AG04449 (cell line): ENCODE measurements at places on chromosomes 3 and 15.

- no peak for DNase-seq
Observed at GRCh38 chr15:93762036-93762435, 469.3 kb upstream of the MCTP2 start.

GRCh38 chr3:110910346-110910955 is 161.2 kb upstream of the NECTIN3 start:
- DNase-seq: no peak

DNA sequence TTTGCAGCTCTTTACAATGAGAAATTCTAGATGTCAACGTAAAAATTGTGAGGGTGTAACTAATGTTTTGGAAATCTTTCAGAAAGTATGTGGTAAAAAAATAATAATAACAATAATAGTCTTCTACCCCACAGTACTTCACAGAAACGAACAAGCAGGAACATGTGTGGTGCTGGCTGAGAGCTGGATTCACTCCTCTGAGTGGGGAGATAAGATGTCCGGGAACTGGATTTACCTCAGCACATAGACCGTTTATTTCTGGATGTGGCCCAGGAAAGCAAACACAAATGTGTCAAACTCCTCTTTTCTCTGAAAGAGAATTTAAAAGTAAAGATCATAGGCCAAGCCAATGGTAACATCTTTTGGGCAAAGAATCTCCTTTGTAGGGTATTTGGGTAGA is 103.4 kb downstream of the SLC49A4 start:
- no peak for DNase-seq

- DNase-seq: no peak
Observed at GRCh38 chr15:51335538-51336410, 2.6 kb downstream of the CYP19A1 start.

- DNase-seq: no peak
Observed at GRCh38 chr15:93058128-93058527, 30.9 kb downstream of the RGMA start.

DNA sequence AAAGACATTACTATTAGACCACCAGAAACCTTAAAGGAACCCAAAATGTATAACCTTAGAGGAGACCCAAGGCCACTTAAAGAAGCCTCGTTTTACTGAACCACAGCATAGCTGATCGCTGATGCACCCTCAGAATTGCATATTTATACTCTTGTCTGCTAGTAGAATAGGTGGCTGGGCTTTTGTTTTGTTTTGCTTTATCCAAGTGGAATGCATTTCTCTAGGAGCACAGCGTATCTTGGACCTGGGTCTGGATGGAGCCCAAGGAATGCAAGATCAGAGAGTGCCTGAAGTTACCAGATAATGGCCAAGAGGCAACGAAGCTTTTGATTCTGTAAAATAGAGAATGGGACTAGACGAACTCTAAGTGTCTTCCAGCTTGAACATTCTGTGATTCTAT is 129.2 kb upstream of the COL8A1 start:
- DNase-seq: peak; percentile 59

DNA sequence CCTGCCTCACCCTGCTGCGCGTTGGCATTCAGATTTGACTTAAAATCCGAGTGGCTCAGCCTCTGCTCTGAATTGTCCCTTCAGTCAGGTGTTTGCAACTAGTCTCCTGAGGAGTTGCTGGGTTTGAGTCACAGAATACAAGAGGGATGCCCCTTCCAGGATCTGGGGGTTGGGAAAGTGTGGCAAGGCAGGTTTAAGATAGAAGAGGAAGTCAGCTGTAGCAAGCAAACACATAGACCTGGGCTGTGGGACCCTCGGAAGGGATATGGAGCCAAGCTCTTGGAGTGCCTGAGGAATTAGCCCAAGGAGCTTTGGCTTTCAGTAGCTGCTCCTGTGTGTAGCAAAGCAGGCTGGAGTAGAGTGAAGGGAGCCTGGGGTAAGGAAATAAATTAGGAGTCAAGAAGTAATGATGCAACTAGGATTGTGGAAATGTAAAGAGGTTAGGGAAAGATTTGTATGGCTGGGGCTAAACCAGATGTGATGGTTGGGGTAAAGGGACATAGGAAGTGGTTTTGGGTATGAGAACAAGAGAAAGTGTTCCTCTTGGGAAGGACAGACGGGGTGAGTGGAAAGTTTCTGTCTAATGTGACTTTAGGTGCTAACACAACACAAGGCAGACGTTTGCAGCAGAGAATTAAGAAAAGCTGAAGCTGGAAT is 41.2 kb downstream of the RAB7A start:
- no peak for DNase-seq

GRCh38 chr3:66270288-66270687 is 49.5 kb downstream of the SLC25A26 start:
- no peak for DNase-seq

DNA sequence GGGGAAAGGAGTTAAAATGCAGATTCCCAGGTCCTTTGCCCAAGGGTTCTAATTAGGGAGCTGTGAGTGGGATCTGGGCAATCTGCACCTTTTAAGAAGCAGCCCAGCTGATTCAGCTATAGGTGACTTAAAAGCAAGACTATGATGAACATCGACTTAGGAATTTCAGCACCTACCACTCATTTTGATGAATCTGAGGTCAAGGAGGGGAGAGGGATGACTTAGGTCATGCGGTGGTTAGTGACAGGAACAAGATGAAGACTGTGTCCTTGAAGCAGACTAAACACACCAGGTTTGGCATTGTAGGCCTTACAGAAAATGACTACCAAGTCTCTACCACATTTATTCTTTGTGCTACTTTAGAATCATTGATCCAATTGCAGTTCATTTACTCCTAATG is 196.3 kb downstream of the DTWD1 start:
- DNase-seq: no peak

DNA sequence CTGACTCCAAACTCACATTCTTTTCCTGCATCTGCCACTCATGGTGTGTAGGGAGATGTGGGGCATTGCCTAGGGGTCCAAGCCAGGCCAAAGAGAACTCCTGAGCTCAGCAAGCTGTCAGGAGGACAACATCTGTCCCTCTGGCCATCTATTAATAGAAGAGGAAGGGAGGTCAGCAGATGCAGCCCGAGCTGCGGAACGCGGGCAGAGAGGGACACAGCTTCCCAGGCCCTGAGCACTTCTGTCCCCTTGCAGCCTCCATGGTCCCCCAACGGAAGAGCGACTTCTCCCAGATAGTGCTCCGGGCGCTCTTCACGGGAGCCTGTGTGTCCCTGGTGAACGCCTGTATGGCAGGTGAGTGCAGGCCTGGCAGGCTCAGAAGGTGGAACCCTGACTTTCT is 37.3 kb upstream of the PDE8A start:
- no peak for DNase-seq

DNA sequence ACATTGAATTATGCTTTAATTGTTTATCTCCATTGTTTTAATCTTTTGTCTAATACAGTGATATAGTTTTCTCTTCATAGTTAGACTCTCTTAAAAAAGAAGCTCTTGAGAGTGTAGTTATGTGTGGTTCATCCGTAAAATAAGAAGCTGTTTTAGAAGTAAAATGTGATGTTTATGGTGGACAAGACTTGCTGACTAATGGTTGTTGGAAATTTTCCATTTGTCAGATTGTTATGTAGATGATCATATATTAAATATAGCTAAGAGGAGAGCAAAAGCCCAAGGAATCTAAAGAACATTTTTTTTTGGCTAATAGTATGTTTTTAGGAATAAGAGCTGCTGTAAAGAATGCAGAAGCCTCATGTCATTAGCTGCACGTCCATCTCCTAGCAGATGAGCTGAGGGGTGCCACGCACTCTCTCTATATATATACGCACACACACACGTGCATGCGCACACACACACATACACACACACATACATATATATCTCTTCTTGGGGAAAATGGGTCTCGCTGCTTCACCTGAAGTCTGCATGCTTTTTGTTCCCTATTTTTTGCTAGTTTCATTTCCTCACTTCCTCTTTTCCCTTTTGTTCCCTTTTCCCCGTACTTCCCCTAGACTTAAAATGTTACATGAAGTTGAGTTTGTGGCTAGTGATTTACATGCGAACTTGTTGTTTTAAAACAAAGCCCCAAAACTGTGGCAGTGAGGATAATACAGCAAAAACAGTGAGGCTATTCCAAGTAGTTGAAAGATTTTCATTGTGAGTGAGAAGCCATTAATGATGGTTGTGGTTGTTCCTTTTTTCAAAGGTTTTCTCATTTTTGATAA is 107.8 kb downstream of the MBNL1 start:
- DNase-seq: peak; percentile 63

- no peak for DNase-seq
Observed at GRCh38 chr3:188206787-188207186, 52.8 kb downstream of the LPP start.

GRCh38 chr15:57559875-57560274 is 31.8 kb upstream of the MYZAP start:
- DNase-seq: no peak

GRCh38 chr3:171640520-171641412 is 169.5 kb downstream of the PLD1 start:
- peak; percentile 33 for DNase-seq
